ENCODE measurements at places on chromosomes 4 and X. TPM values are rescaled to one million over a fixed set of nuclear protein-coding genes. Genes with fewer than 3 reads are reported as not detected.

DNA sequence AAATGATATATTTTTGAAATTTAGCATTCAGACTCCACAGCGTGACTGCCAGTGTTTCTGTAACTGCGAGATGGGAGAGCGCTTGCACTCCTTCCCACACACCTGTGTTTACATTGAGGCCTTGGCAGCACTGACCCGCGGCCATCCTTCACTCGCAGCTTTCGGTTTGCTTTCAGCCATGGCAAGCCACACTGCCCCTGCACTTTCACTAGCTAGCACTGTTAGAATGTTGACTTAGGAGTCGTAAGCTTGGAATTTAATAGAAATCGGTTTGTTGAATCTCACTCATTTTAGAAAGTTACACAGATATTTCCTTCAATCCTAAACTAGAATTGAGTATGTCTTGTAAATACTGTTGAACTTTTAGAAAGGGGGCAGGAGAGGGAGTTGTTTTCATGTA is 136.2 kb downstream of the CFAP299 start:
- no peak overlapping the region for H3K4me3 ChIP-seq
- DNase-seq = no peak
- H3K27me3 ChIP-seq = no peaks in the 10 kb centered on the region
- no peak overlapping the region for H3K27ac ChIP-seq

DNA sequence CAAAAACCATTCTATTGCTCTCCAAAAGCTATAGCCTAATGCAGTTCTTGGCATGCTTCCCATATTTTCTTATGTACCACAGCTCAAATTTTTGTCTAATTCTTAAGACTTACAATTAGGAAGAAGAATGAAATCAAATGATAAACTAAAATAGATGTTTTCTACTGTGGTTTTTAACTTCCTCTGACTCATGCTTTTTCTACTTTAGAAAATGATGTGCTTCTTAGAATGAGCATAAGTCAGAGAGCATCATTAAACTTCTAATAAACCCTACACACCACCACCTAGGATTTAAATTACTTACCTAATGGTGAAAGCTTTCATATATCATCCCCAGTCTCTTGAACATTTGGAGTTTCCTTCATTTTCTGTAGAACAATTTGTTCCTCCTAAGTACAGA is 217.0 kb upstream of the NDST3 start:
- DNase-seq = no peak
- no peak overlapping the region for H3K4me3 ChIP-seq
- no peaks in the 10 kb centered on the region for H3K4me1 ChIP-seq
- H3K36me3 ChIP-seq = no peaks in the 10 kb centered on the region
- H3K27me3 ChIP-seq = no peaks in the 10 kb centered on the region

GRCh38 chrX:55130481-55130880 is 41.7 kb downstream of the PAGE2 start:
- H3K4me3 ChIP-seq = no peak overlapping the region
- H3K27ac ChIP-seq = no peak overlapping the region
- no peaks in the 10 kb centered on the region for H3K36me3 ChIP-seq
- no peaks in the 10 kb centered on the region for H3K27me3 ChIP-seq

- H3K4me1 ChIP-seq = peaks cover 9% of the 10 kb centered on the region
- H3K27me3 ChIP-seq = no peaks in the 10 kb centered on the region
- DNase-seq = no peak
Observed at GRCh38 chr4:98319021-98319420, 57.8 kb downstream of the RAP1GDS1 start.

Gene SMPX
- total RNA-seq = not detected

DNA sequence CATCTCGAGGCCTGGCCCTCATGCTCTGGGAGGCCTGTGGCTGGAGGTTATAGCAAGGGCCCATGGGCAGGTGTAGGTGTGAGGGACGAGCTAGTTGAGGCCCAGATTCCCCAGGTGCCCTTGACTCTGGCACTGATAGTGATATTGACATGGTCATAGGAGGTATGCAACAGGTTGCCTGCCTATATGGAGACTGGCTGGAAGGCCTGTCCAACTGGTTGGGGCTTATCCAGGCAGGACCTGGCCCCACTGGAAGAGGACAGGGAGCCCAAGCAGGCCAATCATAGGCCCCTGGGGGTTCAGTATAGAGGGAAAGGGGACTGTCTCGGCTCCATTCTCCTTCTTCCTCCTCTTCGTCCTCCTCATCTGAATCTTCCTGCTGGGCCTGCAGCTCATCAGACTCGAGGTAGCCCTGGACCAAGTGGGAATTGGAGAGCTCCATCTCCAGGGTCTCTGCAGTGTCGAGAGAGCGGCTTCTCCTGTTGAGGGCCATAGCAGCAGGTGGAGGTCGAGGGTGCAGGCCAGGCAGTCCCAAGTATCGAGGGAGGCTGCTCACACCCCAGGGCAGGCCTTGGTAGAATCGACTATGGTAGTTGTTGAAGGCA is 15.3 kb downstream of the AMER1 start:
- no peak for DNase-seq
- no peaks in the 10 kb centered on the region for H3K4me1 ChIP-seq
- H3K4me3 ChIP-seq = no peak overlapping the region

Gene FREM3
- not detected for total RNA-seq

Gene ADGRG4
- total RNA-seq = not detected

- H3K27me3 ChIP-seq = no peaks in the 10 kb centered on the region
- DNase-seq = no peak
- H3K27ac ChIP-seq = no peak overlapping the region
- no peaks in the 10 kb centered on the region for H3K4me1 ChIP-seq
- H3K36me3 ChIP-seq = no peaks in the 10 kb centered on the region
Observed at GRCh38 chr4:85154591-85154990, 188.1 kb upstream of the WDFY3 start.

GRCh38 chrX:37712458-37712857 is 26.9 kb downstream of the XK start:
- no peaks in the 10 kb centered on the region for H3K4me1 ChIP-seq
- no peak overlapping the region for H3K4me3 ChIP-seq
- H3K27ac ChIP-seq = no peak overlapping the region
- no peaks in the 10 kb centered on the region for H3K36me3 ChIP-seq

GRCh38 chr4:124096290-124096689 is 616.2 kb downstream of the ANKRD50 start:
- H3K4me3 ChIP-seq = no peak overlapping the region
- H3K4me1 ChIP-seq = no peaks in the 10 kb centered on the region
- no peaks in the 10 kb centered on the region for H3K36me3 ChIP-seq
- no peak for DNase-seq
- H3K27ac ChIP-seq = no peak overlapping the region
- H3K27me3 ChIP-seq = no peaks in the 10 kb centered on the region

- H3K36me3 ChIP-seq = no peaks in the 10 kb centered on the region
- H3K4me3 ChIP-seq = no peak overlapping the region
- H3K27me3 ChIP-seq = peaks cover 6% of the 10 kb centered on the region
- H3K4me1 ChIP-seq = no peaks in the 10 kb centered on the region
- no peak for DNase-seq
- H3K27ac ChIP-seq = no peak overlapping the region
Observed at GRCh38 chr4:20679951-20680350, 20.3 kb upstream of the PACRGL start.

DNA sequence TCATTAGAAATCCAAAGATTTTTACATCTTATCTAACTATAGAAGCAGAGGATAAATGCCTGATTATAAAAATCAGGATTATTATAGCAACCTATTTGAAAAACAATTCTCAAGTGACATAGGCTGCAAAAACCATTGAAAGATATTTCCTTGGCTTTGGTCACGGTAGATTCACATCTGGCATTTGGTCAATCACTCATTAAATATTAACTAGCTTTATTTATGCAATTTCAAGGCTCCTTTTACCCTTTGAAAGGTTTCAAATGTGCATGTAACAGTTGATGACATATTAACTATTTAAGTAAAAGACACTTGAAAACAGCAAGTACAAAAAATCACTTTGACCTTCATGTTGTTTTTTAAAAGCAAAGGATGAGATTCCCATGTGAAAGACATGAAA is 98.1 kb downstream of the MMRN1 start:
- no peaks in the 10 kb centered on the region for H3K27me3 ChIP-seq
- H3K27ac ChIP-seq = no peak overlapping the region

Gene F8A2
- not detected for total RNA-seq

Measured in B cell (primary cell).